ENCODE measurements at places on chromosomes 2 and 18. TPM values are rescaled to one million over a fixed set of nuclear protein-coding genes. Genes with fewer than 3 reads are reported as not detected.

SULT6B1 gene
- polyA plus RNA-seq = not detected

ACVR1C gene
- polyA plus RNA-seq = 0.17 TPM

SYT4 gene
- polyA plus RNA-seq = 0.90 TPM

DNA sequence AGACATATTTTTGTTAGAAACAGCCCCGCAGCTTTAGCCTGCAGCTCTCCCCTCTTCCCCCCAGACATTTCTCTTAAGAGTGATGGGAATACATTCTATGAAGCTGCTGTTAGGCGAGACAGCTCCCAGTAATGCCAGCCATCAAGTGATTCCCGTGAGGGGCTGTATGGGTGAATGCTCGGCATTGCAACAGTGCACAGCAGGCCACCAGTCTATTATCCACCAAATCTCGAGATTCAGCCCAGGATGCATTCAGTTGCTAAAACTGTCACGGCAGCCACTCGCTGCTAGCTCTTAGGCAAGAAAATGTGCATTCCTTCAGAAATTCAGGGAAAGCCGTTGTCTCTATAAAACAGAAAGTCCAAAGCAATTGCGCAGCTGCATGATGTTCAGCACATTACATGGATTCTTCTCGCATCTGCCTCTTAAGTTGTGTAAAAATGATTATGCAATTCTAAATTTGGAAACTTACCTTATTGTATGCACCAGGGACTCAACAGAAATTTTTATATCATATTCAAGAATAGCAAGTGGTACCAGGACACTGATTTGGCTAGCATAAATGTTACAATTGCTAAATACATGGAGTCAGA is 211.3 kb upstream of the ARL4C start:
- no peak for DNase-seq
